ENCODE measurements at places on chromosomes 16 and 17.

GRCh38 chr16:67248401-67249177, at the start of gene SLC9A5:
SLC9A5 (plus strand) TSS chr16:67248979; CDS start chr16:67249015, 36 bp downstream.
- DNase-seq, result peak; percentile 52

DNA sequence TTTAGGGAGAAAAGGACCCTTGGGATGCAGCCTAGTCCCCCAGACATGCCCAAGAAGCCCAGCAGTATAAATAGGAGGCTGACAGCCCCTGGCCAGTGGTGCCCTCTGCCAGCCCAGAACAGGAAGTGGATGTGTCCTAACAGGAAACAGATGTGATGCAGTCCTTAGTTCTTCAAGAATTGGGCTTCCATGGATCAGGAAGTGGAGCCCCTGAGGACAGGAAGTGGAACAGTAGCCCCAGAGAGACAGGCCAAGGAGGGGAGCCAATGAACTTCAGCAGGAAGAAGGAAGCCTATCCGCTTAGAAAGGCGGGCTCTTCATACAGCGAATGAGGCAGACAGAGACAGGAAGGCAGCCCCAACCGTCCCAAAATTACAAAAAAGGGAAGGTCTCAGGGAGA, 7.2 kb downstream of the CTF1 start:
- DNase-seq, result no peak

DNA sequence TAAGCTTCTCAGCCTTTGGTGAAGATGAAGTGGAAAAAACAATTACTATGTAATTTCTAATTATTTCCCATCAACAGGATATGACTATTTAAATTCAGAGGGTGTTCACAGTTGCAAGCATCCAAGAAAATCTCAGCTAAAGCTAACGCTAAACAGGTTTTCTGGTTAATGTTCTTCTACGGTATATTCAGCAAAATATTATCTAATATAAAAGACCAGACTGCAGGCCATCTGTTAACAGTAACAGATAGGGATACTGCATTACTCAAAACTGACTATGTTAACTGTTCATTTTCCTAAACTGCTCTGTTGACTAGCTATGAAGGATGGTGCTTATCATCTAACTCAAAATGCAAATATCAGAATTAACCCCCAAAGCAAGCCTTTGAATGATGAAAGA, 32.8 kb downstream of the GLG1 start:
- DNase-seq, result no peak

DNA sequence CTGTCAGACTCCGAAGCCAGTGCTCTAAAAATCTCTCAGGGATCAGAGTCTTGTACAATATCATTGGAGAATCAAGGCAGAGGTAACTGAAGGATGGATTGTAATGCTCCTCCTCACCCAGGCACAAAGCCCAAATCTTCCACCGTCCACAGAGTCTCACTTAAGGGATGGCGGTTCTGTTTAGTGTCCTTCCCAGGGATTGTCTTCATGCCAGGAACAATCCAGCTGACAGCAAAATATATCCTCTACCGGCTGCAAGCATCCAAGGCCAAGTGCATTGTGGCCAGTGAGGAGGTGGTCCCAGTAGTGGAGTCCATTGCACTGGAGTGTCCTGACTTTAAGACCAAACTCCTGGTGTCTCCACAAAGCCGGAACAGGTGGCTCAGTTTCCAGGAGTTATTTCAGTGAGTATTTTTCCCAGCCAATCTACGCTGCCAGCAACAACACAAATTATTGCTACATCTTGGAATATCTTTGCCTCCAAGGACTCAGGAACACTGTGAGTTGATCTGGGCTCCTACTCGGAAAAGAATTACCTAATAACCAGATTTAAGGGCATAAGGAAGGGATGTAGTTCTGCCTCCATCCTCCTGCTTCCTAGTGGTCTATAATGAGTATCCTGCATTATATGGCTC, 13.9 kb upstream of the ACSM1 start:
- DNase-seq, result no peak

- no peak for DNase-seq
Observed at GRCh38 chr17:44575403-44575802, 18.1 kb downstream of the FZD2 start.

GRCh38 chr16:58789351-58789750, 55.2 kb upstream of the GOT2 start:
- DNase-seq, result no peak

- no peak for DNase-seq
Observed at GRCh38 chr16:81537721-81538561, 93.3 kb downstream of the CMIP start.

- no peak for DNase-seq
Observed at GRCh38 chr16:66486773-66487579, 59.9 kb downstream of the BEAN1 start.

DNA sequence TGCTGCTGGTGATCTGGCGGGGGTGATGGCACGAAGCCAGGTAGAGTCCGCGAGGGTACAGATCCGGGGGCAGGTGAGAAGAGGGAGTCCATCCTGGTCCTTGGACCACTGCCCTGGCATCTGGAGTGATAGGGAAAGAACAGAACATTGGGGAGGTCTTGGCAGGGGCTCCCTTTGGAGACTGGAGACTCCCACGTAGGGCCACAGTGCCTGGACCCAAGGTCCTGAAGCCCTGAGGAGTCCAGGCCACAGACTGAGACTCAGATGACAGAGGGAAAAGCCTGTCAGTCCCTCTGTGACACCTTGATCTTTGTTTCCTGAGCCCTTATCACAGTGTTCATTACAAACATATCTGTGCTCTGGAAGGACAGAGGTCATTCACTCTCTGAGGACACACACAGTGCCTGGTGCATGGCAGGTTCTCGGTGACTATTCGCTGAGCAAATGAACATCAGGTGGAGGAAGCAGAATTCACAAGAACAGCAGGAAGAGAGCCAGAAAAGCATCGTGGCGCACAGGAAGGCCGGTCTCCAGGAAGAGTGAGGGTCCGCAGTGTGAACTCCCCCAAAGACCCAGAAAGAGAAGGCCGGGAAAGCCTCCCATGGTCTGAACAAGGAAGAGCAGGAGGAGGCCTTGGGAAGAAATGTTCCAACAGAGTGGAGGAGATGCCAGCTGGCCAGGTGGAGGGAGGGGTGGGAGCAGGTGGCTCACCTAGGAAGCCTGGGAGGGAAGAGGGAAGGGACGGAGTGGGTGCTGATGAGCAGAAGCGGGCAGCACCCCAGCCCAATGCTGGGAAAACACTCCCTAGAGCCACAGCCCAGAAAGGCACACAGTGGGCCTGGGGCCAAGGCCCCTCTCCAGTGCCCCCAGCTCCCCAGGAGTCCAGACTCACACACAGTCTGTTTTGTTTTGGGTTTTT, 20.5 kb downstream of the PEMT start:
- no peak for DNase-seq

- DNase-seq, result no peak
Observed at GRCh38 chr17:63431939-63432804, 13.9 kb downstream of the CYB561 start.

- DNase-seq, result no peak
Observed at GRCh38 chr16:84443166-84443802, 61.2 kb downstream of the MEAK7 start.

Measured in GM12892 (cell line).